ENCODE measurements at places on chromosomes 1 and 21.

DNA sequence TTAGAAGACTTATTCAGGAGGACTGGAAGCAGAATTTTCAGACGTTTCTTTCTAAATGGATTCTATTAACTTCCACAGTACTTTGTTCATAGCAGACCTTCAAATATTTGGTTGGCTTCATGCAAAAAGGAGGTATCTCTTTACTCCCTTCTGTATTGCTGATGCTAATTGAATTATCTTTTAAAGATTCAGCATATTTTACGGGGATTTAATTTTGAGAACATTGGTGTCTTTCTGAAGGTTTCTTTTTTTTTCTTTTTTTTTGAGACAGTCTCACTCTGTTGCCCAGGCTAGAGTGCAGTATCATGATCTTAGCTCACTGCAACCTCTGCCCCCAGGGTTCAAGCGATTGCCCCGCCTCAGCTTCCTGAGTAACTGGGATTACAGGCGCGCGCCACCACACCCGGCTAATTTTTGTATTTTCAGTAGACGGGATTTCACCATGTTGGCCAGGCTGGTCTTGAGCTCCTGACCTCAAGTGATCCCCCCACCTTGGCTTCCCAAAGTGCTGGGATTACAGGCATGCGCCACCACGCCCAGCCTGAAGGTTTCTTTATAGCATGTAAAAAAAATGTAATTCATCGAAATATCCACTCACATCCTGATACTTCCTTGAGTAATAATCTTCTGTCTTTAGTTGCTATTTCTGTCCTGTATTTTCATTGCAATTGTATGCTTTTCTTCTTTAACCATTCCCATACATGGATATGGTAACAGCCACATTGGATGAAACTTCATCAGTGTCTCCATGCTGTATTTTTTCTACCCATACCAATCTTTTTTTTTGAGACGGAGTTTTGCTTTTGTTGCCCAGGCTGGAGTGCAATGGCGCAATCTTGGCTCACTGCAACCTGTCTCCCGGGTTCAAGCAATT, 14.5 kb downstream of the CNST start:
- DNase-seq = no peak

DNA sequence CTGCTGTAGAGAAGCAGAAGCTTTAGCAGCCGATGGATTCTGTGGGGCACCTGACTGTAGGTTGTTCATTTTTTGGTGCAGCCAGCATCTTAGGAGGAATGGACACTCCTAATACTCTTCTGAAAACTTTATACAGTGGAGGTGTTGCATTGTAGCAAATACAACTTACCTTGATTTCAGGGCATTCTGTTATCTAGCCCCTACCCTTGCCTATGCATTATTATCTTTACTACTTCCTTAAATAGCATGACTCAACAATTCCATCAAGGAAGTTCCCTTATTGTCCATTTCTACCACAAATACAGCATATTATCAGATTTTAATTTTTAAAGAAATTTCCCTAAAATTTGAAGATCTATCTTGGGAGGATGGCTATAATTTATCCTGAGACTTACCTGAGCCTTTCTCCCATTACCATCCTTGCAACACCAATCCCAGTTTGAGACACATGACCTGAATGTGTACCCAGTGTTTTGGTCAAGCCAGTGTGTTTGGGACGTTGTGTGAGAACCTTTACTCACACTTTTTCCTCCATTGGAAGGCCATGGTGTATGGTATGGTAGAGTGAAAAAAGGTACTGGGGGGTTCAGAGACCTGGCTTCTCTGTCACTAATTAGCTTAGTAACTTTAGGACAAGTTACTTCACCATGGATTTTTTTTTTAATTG, 9.2 kb downstream of the POU2F1 start:
- DNase-seq = no peak

DNA sequence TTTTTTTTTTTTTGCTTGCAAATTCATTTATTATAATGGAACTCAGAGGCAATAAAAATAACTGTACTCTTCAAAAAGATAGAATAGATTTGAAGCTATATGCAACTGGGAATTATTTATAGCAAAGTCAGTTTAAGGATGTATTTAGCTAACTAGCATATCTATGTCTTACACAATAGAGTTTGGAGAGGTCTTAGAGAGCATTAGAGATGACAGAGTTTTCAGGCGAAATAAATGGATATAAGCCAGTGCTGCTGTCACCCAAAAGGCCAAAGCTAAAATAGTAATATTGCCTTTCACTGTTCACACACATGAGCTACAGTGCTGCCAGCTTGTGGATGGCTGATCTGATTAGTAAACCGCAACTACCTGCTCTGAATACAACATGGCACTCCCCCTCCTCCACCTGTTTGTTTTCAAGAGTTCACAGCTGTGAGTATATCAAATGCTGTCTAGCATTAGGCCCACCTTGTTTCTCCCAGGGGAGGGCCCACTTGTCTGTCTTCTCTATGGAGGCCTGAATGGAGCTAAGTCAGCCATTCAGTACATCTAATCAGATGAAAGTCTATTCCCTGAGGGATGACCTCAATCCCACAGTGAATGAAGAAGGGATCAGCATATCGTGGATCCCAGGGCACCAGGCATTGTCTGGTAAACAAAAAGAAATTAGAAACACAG, 25.2 kb upstream of the SSX2IP start:
- no peak for DNase-seq

GRCh38 chr1:42136466-42136865, 16.7 kb upstream of the GUCA2B start:
- DNase-seq = no peak

GRCh38 chr1:112393631-112393974, 2.4 kb upstream of the CTTNBP2NL start:
- DNase-seq = no peak

DNA sequence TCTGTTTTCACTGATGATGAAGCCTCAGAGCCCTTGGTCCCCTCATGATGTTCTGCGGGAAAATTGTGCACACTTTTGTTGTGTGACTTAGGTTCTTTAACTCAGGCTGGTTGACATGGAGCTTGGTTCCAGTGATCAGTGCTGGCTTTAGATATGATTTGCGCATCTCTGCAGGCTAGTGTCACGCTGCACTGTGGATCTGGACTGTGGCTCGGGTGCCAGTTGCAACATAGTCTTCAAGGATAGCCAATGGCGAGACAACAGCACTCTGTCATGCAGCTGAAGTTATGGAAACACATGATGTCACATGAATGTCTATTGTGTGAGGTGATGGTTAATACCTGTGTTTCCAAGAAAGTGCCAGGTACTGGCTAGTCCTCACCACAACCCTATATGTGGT, 56.7 kb downstream of the DDR2 start:
- no peak for DNase-seq

GRCh38 chr1:74937176-74937575, 197.0 kb upstream of the LHX8 start:
- no peak for DNase-seq

- no peak for DNase-seq
Measured at GRCh38 chr1:245240648-245241165, 85.9 kb downstream of the KIF26B start.

DNA sequence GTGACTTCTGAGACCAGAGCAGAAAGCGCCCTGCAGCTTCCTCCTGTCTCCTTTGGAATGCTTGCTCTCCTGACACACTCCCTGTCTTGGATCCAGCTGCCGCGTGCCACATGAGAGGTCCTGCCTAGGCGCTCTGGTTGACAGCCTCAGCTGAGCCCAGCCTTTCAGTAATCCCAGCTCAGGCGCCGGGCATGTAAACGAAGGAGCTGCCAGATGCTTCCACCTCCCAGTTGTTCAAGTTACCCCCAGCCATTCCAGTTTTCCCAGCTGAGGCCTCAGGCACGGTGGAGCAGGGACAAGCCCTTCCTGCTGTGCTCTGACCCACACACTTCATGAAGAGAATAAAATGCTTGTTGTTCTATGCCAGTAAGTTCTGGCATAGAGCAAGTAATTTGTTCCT, 14.3 kb upstream of the CD34 start:
- DNase-seq = no peak
